ENCODE measurements at places on chromosomes 3 and 15.

- no peak for DNase-seq
Observed at GRCh38 chr15:49589030-49589429, 31.6 kb downstream of the FAM227B start.

GRCh38 chr3:147388700-147389580, 17.4 kb downstream of the ZIC4 start:
- DNase-seq, result no peak

DNA sequence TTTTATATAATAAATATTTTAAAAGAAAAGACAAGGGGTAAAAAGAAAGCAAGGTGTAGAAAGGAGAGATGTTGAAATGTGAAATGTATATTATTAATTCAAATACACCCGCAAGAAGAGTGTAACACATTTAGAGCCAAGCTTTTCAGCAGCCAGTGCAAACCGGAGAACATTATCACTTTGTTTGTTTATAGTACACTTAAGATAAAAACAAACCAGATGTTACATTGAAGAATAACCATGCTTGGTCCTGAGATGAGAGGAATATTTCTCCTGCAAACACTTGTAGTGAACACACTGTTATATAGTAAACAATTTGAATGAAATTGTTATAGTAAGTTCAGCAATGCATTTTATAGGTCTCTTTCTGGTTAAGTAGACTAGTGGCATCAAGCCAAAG, 1441.5 kb downstream of the OTOL1 start:
- DNase-seq, result no peak

GRCh38 chr3:172929451-172929850, 178.9 kb downstream of the ECT2 start:
- no peak for DNase-seq

DNA sequence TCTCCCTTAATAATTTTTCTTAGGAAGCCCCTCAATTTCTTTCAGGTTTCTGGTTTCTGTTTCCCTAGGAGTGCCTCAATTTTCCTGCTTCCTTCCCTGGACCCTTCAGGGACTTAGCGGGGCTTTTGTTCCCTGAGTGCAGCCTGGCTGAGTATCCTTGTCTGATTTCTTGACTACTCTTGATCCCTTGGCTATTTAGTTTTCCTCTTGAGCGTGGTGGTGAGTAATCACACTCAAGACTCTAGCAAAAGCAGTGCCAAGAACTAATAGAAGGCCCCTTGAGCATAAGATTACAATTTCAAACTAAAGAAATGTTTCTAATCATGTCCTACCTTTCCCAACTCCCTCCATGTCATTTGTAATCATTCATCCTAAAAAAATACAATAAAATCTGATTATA, 94.3 kb upstream of the C3orf80 start:
- no peak for DNase-seq

DNA sequence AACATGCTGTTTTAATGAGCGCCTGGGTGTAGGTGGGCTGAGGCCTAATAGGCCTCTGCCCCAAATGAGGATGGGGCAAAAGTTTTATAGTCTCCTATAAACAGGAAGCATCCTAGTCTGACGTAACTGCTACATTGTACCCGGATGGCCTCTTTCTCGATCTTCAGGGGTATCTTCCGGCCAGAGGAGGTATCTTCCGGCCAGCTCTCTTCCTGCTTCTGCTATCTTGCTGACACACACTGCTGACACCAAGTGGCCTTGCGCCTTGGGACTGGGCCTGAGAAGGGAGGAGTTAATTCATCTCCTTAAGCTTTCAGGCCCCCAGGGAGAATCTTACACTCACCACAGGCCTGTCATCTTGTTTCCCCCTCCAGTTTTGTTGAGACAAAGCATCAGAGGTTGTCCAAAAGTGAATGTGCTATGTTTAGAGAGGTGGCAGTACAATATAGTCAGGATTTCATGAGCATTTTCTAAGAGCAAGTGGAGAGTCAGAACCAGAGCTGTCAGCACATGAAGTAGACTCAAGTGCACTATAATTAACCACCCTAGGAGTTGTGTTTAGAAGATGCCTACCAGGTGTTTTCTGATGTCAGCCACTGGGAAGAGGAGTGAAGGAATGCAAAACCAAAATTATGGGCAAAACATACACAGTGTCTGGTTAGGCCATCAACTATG, 15.6 kb upstream of the IGSF10 start:
- DNase-seq, result no peak

GRCh38 chr15:22912256-22912655, 67.9 kb downstream of the CYFIP1 start:
- DNase-seq, result no peak

GRCh38 chr3:139552632-139553365, 13.3 kb upstream of the RBP1 start:
- no peak for DNase-seq

DNA sequence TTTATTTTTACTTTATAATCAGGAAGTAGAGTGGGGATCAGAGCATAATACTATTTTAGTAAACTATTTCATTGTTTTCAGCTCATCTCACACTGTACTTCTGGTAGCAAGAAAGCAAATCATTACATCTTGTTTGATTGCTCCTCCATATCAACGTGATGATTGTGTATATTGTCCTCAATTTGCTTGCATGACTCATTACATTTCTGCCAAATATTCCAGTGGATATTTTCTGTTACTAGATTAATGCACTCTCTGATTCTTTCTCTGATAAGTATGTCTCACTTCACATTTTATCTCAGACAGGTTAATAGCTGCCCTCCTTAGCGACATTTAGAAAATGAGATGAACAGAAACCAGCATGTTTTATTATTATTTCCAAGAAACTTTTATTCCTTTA, 1145.3 kb downstream of the OTOL1 start:
- DNase-seq, result no peak

GRCh38 chr15:31254431-31255175, 72.0 kb upstream of the KLF13 start:
- no peak for DNase-seq

- no peak for DNase-seq
Observed at GRCh38 chr3:12643010-12643380, 20.9 kb downstream of the RAF1 start.

DNA sequence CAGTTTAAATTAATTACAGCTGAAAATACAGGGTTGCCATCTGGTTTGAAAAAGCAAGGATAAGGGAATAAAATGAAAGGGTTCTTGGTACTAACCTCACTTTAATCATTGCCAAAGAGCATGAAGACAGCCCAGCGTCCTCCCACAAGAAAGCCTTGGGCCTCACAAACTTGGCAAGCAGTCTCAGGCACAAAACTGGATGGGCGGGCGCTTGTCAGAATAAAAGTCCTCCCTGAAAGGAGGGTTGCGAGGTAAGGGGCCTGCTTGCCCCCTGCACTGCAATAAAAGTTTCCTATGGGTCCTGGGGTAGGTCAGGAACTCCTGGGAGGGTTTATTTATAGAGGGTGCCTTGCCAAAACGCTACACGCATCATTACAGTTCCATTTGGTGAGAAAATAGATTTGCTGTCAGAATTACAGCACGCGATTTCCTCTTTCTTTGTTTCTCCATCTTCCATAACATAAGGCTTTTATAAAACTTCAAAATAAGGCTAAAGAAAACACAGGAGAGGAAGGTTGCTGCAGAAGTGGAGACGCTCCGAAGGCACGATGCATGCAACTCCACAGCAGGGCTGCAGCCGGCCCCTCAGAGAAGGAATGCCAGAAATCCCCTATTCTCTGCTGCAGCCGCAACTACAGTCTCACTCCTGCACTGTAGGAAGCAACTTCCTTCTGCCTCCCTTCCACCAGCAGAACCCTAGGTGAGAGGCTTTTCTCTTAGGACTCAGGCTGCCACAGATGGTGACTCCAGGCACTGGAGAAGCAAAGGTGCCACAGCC, 61.3 kb downstream of the VGLL4 start:
- no peak for DNase-seq

DNA sequence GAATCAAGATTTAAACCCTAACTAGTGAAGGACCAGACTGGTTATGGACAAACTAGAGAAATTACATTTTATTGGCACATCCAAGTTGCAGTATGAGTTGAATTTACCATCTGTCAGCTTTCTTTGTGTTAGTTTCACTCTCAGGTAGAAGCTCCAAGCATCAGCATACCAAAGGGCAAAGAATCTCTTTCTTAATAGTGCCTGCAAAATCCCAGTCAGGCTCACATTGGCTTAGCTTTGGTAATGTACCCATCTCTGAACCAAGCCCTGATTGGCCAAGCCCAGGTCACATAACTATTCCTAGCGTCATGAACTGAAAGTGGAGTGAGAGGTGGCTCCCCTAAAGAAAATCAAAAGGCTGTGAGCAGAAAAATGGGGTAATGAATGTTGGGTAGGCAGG, 66.9 kb downstream of the CCNL1 start:
- no peak for DNase-seq

- DNase-seq, result no peak
Observed at GRCh38 chr3:49175530-49175929, 4.1 kb downstream of the KLHDC8B start.

GRCh38 chr3:118705487-118706219, 329.0 kb downstream of the IGSF11 start:
- no peak for DNase-seq

GRCh38 chr3:122392868-122393844, 9.2 kb downstream of the FAM162A start:
- DNase-seq, result no peak

DNA sequence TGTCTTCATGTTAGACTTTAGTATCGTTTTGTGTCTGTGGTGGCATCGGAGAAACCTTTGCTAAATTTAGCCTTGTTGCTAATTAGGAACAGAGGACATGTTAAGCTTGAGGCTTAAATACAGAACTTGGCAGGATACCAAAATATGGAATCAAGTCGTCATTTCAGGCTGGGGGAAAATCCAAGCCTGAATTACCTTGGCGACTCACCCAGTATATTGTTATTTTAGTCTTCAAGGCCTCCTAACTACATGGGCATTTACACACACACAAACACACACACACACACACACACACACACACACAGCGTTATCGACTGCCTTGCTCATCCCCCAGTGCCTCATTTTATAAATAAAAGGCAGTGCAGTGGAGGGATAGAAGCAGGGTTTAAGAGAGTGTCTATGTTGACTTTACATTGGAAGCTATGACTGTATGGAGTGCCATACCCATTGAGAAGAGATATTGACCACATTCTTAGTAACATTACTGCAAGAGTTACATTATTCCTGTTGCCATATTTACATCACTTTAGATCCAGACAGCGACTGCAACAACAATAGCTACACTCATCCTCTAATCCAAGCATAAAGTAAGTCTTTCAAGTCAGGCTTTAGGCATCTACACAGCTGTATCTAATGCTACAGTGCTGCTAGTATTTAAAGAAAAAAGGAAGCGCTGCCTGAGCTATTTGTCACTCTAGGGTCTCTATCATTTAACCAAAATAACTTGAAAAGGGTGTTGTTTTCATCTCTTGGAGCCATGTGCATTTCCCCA, 210.8 kb upstream of the SEMA6D start:
- DNase-seq, result no peak

- no peak for DNase-seq
Observed at GRCh38 chr3:365268-365667, 168.7 kb downstream of the CHL1 start.

DNA sequence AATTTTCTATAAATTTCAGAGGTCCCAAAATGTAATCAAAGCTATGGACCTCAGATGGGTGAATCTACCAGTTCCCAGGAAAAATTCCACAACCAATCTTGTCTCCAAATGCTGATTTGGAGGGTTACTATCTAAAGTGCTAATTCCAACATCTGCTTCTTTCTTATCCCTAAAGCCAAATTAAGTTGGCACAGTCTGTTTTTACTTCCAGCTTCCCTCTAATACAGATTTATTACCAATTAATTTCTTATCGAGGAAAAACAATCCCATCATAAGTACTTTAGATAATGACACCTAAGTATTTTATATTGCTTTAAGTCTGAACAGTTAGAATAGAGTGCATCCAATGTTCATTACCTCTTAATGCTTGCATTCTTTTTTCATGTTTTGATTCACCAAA, 12.9 kb upstream of the TAFA4 start:
- DNase-seq, result no peak

DNA sequence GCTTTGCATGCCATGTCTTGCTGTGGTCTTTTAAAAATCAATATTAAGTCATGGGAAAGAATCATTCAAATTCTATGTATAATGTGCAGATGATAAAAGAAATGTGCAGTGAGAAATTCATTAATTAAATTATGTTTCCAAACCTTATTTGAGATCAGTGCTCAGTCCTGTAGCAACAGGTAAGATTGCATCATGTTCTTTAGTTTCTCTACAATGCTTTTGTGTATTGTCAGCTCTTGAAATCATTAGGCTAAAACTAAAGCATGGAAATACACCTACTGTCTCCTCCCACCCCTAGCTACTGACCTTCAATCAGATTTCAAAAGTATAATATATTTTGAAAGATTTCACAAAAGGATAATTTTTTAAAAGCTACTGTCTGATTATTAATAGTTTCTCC, 612.7 kb downstream of the ROBO2 start:
- DNase-seq, result no peak

DNA sequence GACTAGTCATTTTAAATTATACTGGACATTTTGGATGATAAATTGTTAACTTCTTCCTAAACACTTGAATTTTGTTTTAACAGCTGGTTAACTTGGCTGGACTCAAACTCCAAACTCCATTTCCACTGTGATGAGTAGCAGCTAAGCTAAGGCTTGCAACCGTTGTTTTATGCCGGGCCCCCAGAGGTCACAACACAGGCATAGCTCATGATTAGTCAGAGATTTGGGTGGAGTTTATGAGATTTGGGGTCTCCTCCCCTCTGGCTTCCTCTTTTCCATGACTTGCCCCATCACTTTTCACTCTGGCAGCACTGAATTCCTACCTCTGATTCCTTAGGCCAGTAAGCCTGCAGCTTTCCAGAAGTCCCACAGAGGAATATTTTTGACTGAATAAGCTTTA, 12.8 kb downstream of the THAP10 start:
- no peak for DNase-seq

DNA sequence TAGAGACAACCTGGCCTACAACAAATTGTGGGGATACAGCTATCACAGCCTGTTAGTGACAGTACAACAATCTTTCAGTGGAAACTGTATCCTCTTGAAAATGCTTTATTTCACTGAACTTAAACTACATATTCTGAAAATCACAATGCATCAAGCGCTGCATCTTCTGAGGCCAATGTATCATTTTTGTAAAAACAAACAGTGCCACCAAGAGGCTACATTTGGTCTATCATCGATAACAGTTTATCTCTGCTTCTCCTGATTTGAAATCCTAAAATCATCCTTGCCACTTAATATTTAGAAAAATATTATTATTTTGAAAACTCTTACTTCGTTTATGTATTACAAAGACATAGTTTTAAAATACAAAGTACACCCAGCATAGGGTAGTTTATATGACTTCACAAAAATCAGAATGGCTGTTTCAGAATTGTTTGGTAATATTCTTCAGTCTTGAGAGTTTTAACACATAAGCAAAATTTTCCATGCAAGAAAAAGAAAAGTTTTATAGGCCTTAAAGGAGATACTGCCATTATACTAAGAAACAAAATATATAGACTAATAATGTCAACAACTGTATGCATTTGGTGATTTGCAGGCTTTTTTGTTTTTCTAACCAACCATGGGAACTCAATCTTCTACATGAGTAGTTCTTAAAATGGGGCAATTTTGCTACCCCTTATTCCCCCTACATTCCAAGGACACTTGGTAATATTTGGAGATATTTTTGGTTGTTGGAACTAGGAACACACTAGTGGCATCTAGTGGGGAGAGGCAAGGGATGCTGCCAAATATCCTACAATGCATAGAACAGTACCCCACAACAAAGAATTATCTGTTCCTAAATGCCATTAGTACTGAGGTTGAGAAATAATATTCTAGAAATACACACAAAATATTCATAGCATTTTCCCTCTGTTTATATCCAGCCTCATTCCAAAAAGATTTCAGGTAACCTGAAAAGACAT, 42.3 kb downstream of the WDR72 start:
- DNase-seq, result no peak

Data from stimulated activated CD8-positive, alpha-beta memory T cell treated with anti-CD3 and anti-CD28 coated beads, Interleukin-4, amount 100 ng/mL, for 4 hours (primary cell).